ENCODE measurements at places on chromosomes 4 and X.

- no peak for DNase-seq
Measured at GRCh38 chr4:80585542-80585941, 250.0 kb downstream of the CFAP299 start.

GRCh38 chr4:147056940-147057610 is 111.4 kb upstream of the TTC29 start:
- DNase-seq, result no peak

- DNase-seq, result no peak
Measured at GRCh38 chr4:39976945-39977488, 694 bp downstream of the PDS5A start.

- DNase-seq, result peak; percentile 72
Measured at GRCh38 chrX:74923942-74924448, 1.3 kb downstream of the NEXMIF start.

DNA sequence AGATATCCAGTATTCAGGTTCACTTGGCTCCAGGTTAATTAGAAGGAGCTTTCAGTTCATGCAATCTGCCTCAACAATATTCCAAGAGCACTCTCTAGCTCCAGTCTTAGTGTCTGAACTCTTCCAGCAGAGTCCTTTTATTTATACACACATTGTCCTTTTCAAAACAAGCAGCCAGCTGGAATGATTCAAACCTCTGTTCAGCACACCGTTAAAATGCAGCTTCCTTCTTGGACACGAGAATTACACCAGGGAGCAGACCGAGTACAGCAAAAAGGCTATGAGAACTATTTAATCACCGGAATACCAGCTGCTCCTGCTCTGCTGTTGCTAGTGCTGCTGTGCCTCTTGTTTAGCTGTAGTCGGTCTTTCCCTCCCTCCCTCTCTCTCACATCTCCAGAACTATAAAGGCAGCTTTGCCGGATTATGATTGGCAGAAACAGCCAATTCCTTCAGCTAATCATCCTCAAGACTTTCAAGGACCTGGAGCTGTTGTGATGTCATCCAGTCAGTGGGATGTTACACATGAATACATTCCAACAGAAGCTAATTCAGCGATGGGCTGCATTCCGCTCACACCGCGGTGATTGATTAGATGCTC is at the start of gene NDST4:
Gene NDST4, minus strand, starts transcription at position 115 of the 601 bp plus-strand sequence. CDS start 36,584 bp downstream, outside the sequence.
- no peak for DNase-seq

DNA sequence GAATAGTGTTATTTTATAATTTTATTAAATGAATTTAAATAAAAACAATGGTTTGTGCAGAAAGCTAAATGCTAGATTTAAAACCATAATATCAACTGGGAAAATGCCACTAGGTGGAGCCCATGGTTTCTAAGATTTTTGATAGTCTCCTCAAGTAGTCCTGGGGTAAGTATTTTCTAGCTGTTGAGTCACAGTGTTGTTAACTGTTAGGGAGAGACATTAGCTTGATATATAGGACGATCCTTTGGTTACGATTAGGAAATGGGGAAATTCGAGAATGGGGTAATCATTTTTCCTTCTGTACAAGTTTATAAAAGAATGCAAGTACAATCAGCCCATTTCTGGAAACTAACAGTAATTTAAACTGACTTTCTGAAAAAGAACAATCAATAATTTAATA is 378.4 kb downstream of the ANKRD50 start:
- peak; percentile 34 for DNase-seq

GRCh38 chr4:114728426-114728825 is 129.8 kb downstream of the UGT8 start:
- no peak for DNase-seq

DNA sequence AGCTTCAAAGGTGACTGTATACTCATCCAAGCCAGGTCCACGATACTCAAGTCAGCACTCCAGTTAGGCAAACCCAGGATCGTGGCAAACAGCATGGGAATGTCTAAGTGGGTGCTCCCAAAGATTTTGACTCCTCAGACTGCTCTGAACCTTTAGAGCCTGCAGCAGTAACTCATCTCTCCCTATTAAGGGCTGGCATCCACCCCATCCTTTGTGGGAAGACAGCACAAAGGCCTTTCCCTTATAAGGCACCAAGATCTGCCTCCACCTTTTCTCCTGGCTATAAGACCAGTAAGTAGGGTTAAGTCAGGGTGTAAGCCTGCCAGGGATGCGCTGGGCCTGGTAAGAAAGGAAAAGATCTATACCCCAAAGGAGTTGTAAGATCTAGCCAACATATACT is 23.6 kb upstream of the SLC25A43 start:
- no peak for DNase-seq
